ENCODE measurements at places on chromosomes 16 and 17.

DNA sequence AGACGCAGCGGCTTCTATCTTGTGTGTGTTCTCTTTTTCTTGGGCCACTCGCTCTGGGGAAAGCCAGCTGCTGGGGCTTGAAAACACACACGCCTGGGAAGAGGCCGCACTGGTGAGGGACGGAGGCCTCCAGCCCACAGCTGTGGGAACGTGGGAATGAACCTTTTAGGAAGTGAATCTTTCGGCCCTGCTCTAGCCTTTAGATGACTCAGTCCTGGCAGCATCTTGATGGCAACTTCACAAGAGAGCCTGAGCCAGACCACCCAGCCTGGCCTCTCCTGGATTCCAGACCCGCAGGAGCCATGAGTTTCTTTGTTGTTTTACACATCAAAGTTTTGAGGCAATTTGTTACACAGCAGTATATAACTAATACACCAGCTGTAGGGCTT is 2.2 kb upstream of the PDPK1 start:
- no peak for DNase-seq

DNA sequence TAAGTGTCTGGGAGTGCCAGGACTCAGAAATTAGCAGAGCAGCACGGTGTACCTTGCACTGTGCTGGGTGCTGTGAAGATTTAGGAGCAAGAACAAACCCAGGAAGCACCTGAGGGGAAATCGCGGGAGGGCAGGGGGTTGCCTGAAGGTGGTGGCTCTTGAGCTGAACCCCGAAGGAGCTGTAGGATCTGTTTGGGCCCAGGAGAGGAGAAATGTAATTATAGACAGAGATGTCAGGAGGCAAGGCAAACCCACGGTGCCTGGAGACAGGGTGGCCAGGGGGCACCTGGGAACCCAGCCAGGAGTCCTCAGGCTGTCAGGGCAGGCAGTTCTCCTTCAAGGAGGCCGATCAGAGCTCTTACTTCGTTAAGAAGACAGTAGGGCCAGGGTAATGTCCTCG is 109.1 kb downstream of the C16orf78 start:
- DNase-seq: no peak

DNA sequence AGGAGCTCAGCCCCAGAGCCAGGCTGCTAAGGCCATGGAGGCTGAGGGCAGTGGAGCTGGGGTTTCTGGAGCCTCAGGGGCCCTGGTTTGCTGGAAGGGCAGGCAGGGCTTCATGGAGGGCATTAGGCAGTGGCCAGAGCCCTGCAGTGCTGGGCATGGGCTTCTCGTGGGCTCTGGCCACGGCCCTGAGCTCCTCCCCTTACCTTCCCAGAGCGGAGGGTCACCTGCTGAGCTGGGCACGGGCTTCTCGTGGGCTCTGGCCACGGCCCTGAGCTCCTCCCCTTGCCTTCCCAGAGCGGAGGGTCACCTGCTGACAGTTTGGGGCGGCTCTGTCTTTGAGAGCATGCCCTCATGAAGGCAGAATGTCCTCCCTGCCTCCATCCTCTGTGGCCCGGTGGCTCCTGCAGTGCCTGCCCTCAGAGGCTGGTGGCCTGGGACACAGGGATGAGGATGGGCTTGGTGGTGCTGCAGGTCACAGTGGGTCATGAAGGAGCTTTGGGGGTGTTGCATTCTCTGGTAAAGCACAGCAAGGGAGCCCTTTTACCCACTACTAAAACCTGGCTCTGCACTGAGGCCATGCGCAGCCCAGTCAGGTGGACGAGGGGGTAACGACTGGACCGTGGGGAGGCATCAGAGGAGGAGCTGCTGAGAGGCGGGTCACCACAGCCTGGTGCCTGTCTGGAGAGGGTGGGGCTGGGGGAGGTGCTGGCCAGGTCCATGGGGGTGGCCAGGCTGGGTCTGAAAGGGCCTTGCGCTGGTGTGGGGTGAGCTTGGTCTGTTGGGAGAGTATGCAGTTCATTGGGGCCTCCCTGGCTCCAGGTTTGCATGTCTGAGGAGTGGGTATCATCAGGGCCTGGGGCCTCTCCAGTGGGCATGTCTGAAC is 2.9 kb upstream of the RNPS1 start:
- DNase-seq: no peak

DNA sequence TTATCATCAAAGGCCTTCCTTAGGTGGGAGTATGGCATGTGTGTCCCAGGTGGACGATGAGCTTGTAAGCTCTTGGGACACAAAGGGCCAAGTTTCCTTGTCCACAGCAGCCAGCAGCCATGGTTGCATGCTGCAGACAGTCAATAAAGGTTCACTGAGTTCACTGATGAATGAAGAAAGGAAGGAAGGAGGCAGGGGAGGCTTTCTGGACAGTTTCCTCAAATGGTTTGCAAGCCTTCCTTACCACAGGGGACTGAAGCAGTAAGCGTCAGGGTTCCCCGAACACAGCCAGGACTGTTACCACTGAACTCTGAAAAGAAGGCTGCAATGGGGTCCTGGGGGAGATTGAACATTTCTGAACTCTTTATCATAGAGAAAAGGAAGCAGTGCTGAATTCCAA is 111.1 kb downstream of the GAS7 start:
- no peak for DNase-seq

DNA sequence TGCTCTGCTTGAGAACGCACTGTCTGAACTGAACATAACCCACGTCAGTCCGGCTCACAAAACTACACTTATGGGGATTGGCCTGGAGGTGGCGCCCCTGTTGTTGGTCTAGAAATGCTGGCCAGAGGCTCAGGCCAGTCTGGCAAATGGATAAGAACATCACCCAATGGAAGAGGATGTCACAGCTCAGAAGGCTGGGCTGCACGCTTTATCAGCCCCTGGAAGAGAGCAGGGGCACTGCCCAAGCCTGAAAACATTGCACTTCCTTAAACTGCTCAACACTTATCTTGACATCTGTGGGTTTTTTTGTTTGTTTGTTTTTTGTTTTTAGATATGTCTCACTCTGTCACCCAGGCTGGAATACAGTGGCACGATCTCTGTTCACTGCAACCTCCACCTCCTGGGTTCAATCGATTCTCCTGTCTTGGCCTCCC is 24.8 kb upstream of the BPTF start:
- DNase-seq: peak; percentile 67

Measured in activated CD4-positive, alpha-beta T cell treated with anti-CD3 and anti-CD28 coated beads, Interleukin-10, Interleukin-2, amounts not matched to agents 100 ng/mL and 50 ng/mL, durations not matched to agents 16 hours and 8 hours (primary cell).